ENCODE measurements at places on chromosomes 6 and 20. TPM values are rescaled to one million over a fixed set of nuclear protein-coding genes. Genes with fewer than 3 reads are reported as not detected.

Gene ZBP1
- total RNA-seq, result not detected

Gene STMND1
- total RNA-seq, result not detected

Gene DEFB112
- total RNA-seq, result not detected

Gene MLIP
- 368 TPM for total RNA-seq

Gene ARFGEF3
- 8.4 TPM for total RNA-seq

Gene SPATA25
- 1.4 TPM for total RNA-seq

Gene GGTLC1
- total RNA-seq, result not detected

Gene GPR6
- not detected for total RNA-seq
